ENCODE measurements at places on chromosomes 5 and 9. TPM values are rescaled to one million over a fixed set of nuclear protein-coding genes. Genes with fewer than 3 reads are reported as not detected.

- no peak for DNase-seq
These were observed 920.4 kb upstream of the DMAC1 start for GRCh38 chr9:8719833-8720486.

GRCh38 chr9:70504834-70505233, 90.4 kb upstream of the KLF9 start:
- DNase-seq = no peak

DNA sequence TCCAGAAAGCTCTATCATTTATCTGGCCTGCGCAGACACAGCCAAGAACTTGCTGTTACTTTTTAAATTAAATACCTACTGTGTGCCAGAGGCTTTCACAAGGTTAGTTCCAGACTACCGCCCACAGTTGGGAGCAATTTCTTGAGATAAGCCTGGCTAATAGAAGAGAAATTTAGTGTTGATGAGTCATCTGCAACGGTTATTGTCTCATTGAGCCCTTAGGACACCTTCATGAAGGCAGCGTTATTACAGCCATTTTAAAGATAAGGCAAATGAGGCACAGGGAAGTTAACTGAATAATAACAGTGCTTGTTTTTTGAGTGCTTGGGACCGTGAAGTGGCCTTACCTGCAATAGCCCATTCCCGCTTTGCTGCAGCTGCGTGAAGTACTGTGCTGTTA, 292.9 kb upstream of the MSX2 start:
- DNase-seq = no peak

VLDLR gene
- total RNA-seq = 121 TPM

CCL27 gene
- not detected for total RNA-seq

All from Right ventricle myocardium superior (tissue), 1 donor.